ENCODE measurements at places on chromosomes 2 and 18.

- DNase-seq, result peak; percentile 25
These were observed 99.8 kb downstream of the ZNF236 start for GRCh38 chr18:76922107-76922506.

DNA sequence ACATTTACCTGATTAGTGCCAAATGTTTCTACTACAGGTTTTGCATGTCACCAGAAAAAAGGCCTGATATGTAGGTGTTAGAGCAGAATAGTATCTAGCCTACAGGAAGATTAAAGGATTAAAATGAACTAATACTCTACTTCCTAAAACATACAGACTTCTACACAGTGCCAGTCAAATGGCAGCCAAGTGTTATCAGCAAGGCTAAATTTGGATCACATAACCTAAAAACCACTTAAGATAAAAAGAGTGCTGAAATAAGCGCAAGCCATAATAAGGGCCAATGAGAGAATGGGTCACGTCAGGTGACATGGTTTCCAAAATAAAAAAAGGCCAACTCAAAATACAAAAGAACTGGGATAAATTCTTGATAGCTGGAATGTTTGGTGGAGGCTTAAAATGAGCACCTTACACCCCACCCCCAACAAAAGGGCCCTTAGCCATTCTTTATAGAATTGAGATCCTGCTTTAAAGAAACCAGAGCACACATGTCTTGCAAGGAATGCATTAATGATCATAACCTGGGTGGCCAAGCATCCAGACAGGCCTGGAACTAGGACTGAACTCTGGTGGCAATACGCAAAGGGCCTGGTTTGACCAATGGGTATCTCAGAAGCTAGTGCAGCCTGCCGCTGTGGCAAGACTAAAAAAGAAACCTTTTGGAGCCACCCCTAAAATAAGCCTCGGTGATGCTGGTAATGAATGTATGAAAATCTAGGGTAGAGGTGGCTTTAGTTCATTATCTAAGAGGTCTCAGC is 32.4 kb downstream of the IRS1 start:
- no peak for DNase-seq

DNA sequence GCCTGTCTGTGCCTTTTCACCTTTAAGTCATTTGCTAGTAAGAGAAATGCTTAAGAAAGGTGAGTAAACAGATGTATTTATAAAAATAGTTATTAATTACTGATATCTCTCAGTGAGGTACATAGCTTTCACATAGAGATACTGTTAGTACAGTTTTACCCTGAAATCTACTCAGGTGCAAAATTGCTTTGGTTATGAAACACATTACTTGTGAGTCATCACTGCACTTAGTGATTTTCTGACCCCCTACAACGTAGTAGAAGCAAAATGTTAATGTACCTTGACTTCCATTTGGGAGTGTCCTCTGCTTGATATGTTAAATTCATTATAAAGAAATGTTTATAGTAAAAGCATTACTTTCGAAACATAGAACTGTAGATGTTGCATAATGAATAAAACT is 6.5 kb downstream of the GLS start:
- DNase-seq, result no peak

- DNase-seq, result no peak
These were observed 117.6 kb upstream of the OTOS start for GRCh38 chr2:240257940-240258580.

DNA sequence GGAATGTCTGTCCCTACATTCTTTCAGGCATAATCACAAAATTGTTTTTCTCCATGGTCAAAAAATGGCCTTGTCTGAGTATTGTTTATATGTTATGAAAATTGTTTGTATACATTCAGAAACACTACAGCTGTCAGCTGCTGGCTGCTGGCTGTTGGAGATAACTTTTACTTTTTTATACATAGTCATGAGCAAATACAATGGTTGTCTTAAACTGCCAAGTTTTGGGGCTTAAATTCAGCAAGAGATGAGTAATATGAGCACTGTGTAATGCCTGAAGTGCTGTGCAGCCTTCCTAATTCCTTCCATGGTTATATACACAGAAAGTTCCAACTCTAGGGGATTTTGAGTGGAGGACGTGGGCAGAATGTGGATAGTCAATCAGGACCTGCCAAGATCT is 168.9 kb upstream of the RMP24 start:
- DNase-seq, result no peak
